ENCODE measurements at places on chromosomes 3 and 15.

DNA sequence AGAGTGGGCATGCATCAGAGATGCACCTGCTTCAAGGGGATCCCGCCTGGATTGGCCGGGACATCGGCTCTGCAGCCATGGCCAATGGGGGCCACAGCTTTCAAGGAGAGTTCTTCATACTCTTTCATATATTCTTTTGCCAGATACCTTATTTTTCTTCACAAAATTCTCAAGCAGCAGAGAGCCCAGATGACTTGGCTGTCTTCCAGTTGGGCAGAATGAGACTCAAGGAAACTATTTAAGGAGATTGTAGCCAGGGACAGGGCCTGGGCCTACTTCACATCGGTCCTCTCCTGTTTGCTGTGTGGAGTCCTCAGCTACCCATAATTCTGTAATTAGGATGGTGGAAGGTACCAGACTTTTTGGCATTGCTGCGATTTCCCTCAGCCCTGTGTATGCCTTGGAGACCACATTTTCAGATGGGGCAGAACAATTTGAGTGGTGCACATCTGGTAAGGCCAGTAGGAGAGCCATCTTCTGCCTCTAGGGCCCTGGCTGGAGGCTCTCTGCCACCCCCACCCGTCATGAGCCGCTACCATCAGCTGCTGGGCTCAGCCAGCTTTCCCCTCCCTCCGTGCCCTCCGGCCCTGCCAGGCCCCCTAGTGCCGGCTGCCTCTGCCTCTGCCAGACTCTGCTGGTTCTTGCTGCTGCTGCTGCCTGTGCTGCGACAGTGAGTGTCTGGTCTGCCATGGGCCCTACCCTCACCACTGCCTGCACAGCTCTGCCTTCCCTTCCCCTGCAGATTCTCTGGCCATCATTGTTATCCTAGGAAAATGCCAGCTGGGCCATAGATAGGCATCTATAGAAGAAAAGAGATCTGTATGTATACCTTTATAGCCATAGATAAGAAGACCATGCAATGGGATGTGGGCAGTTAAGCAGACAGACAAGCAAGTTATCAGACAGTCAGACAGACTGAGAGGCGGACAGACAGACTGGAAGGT is 6.7 kb downstream of the PLIN1 start:
- no peak for DNase-seq

DNA sequence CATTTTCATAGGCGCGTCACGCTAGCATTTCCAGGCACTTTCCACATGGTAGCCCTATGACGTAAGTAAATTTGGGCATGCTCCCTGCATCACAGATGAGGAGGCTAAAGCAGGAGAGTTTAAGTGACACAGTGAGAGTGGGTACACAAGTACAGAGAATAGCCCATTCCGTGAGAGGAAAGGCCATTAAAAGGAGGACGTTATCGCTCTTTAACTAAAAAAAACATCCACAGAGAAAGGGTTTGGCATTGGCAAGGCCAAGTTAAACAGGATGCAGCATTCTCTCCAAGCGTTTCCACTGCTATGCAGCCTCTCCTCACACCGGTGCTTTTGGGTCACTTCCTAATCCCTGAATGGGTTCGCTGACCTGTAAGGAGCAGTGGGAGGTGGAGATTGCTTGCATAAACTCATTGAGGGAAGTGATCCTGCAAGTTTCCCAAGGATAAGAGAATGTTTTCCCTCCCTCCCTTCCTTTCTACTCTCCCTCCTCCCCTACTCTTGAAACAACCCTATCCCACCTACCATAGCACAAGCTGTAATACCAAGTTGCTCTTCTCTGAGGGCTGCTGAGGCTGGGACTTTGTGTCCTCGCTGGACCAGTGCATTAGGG is 147.7 kb downstream of the VGLL4 start:
- no peak for DNase-seq

DNA sequence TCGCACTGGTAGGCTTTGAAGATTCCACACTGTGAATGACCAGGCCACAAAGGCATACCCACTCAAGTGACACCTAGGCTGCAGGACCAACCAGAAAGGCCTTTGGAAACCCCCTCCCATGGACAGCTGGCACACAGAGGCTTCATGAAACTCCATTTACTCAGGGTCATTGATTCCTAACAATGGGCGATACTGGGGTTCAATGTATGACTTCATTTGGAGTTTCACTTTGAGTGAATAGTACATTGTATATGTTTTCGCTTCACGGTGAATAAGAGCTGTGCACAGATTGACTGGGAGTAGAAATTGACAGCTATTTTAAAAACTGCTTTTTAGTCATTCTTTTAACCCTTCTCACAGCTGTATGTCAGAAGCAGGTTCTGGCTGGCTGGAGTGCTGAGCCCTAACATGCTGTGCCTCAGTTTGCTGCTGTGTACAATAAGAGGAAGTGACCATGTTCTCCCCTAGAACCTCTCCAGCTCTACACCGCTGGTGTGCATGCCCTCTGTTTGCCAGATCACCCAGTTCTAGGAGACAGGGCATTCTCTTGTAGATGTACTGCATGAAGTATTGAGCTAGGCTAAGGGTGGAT is 15.4 kb upstream of the CX3CR1 start:
- DNase-seq, result no peak

DNA sequence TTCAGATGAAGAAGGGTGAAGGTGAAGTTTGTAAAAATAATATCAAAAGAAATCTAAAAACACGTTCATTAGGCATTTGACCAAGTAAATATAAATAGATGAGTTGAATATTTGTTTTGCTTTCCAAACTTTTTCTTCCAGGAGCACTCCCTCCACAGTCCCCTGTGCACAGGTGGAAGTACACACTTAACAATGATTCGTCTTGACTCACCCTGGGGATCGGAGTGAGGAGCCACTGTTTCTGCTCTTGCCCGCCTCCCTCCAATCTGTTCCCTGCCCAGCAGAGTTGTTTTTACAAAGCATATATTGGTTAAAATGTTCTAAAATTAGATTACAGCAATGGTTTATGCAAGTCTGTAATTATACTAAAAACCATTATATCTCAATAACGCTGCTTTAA is 175.1 kb downstream of the PTPRG start:
- DNase-seq, result no peak

- DNase-seq, result no peak
Measured at GRCh38 chr3:30617069-30617468, 10.7 kb downstream of the TGFBR2 start.

GRCh38 chr15:64693134-64693533 is 82.3 kb downstream of the RBPMS2 start:
- DNase-seq, result peak; percentile 49

DNA sequence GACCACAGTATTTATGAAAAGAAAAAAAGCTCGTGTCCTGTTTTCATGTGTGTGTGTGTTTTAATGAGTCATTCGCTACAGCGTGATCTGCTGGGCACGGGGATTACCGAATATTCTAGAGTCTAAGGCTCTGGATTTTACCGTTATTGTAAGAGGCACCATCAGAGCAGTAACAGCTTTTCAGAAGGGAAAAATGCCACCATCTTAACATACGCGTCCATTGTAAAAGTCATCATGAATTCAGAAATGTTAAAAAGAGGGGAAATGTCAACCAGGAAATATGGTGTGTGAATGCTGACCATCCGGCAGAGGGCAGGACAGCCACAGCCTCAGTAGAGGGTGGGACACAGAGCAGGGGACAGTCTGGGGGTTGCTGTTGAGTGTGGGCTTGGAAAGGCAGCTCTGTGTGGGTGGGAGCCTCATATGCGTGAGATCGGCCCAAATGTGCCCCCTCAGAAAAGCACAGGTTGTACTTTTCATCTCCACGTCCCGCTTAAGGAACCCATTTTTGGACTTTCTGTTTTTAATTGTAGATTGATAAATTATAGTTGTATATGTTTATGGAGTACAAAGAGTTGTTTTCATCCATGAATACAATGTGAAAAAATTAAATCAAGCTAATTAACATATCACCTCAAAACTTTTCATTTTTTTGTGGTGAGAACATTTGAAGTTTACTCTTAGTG is 69.6 kb downstream of the ASB7 start:
- DNase-seq, result no peak

GRCh38 chr15:34821831-34822230 is 26.5 kb upstream of the ACTC1 start:
- DNase-seq, result no peak

DNA sequence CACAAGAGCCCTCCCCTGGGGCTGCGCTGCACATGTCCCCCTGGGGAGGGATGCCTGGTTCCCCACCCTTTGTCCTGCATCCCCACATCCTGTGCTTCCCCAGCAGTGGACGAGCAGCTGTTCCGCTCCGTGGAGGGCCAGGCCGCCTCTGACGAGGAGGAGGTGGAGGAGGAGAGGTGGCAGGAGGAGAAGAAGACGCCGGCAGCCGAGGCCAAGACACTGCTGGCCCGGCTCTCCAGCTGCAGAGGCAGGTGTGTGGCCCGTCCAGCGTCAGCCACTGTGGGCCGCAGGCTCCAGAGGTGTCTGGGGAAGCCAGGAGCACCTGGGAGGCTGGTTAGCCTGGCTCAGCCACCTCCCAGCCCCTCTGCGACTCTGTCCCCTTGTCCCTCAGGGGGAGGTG is 27.9 kb upstream of the GP9 start:
- no peak for DNase-seq

DNA sequence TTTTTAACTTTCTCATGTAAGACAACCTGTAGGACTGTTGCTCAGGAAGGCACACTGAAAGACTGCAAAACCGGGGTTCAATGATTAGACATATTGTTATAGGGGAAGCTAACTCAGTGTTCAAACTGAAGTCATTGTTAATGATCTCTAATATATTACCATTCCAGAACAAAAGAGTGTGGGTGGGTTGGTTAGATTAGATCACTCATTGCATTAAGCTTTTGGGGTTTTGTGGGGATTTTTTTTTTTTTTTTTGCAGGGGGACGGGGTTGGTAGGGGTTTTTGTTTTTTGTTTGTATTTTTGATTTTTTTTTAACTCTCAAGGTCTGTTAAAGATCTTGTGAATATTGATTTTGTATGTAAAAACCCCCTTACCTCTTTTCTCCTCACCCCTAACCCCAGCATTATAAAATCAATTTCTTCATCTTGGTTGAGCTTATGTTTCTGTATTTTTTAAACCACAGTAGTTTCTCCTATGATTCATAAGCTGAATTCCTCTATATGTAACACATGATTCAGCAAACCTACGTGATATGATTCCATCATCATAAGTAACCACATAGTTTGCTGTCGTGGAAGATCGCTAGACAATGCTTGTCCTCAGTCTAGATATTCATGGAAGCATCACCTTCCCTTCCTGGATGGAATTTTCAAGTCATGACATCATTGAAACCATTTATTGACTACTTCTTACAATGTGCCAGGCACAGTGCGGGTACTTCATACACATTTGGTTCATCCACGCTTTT is 544.1 kb upstream of the MDFIC2 start:
- no peak for DNase-seq

- no peak for DNase-seq
Measured at GRCh38 chr15:62093809-62094208, 27.0 kb downstream of the C2CD4A start.

- peak; percentile 60 for DNase-seq
Measured at GRCh38 chr15:59349680-59350420, 22.8 kb downstream of the MYO1E start.

- DNase-seq, result peak; percentile 82
Measured at GRCh38 chr3:13495921-13496723, 16.0 kb downstream of the HDAC11 start.

DNA sequence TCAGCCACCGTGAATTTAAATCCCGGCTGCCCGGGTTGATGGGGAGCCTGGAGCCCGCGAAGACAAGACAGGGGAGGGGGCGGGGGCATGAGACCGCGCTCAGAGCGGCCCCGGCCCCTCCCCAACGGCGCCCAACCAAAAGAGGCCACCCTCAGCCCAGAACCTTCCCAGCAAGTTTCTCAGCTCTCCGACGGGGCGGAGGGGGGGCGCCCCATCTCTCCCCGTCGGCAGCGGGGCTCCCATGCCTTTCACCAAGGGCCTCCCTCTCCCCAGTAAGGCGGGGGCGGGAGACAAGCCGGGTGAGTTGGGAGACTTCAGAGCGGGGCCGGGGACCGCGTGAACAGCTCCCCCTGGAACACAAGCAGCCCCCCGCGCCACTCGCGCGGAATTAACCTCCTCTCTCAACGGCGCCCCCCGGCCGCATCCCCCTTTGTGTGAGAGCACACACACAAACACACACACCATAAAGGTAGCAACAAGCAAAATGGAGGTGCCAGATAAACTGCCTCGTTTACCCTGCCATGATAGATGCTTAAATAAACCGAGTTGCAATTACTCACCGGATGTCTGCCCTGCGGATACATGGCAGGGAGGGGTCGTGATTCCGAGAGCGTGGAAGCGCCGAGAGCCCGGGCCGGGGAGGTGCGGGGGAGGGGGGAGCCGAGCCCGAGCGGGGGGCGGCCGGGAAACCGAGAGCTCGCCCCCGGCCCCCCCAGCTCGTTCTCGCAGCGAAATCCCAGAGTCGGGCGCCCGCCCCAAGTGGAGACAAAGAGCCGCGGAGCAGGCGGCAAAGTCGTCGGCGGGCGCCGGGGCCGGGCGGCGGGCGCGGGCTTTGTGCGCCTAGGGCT is 1.3 kb downstream of the TLE3 start:
- peak; percentile 51 for DNase-seq

DNA sequence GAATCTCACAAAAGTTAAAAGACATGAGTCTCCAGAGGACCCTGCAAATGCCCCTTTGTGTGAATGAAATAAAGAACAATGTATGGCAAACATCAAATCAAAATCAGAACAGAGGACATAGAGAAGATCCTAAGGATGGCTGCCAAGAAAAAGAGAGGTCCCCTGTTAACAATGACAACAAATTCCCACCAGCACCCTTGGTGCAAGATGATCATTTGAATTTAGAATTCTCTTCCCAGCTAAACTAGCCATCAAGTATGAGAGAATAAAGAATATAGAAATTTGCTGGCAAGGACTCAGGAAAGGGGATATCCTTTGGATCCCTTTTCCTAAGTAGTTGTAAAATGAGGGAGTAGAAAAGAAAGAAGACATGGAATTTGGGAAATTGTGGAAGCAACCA is 8.2 kb downstream of the GP5 start:
- no peak for DNase-seq

GRCh38 chr3:178382449-178383061 is 153.7 kb upstream of the KCNMB2 start:
- DNase-seq, result peak; percentile 39

DNA sequence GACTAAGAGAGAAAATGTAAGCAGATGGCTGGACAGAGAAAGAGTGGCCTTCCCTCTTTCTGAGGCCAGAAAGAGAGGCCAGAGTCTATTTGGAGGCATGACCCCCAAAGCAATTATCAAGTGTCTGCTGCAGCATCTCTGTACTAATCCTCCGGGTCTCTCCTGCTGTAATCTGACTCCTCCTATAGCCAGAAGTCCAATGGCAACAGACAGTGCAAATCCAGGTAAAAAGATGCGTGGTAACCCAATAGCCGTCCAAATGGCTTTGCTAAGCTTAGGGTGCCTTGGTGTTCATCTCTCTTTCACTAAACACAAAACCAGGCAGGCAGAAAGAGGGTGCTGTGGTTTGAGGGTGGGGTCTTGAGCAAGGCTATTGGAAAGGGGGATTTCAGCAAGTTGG is 91.6 kb downstream of the ADCY5 start:
- no peak for DNase-seq

GRCh38 chr3:8745619-8746370 is 12.2 kb downstream of the CAV3 start:
- DNase-seq, result no peak

GRCh38 chr15:22902578-22902977 is 64.1 kb downstream of the NIPA2 start:
- no peak for DNase-seq

- DNase-seq, result no peak
Measured at GRCh38 chr15:29093065-29093435, 176.6 kb downstream of the NSMCE3 start.

Measured in adrenal gland (tissue), 19 donors.